ENCODE measurements at places on chromosomes 12 and 14.
A peak's percentile ranks its signal among the peaks of the same experiment; 100 is the strongest.

DNA sequence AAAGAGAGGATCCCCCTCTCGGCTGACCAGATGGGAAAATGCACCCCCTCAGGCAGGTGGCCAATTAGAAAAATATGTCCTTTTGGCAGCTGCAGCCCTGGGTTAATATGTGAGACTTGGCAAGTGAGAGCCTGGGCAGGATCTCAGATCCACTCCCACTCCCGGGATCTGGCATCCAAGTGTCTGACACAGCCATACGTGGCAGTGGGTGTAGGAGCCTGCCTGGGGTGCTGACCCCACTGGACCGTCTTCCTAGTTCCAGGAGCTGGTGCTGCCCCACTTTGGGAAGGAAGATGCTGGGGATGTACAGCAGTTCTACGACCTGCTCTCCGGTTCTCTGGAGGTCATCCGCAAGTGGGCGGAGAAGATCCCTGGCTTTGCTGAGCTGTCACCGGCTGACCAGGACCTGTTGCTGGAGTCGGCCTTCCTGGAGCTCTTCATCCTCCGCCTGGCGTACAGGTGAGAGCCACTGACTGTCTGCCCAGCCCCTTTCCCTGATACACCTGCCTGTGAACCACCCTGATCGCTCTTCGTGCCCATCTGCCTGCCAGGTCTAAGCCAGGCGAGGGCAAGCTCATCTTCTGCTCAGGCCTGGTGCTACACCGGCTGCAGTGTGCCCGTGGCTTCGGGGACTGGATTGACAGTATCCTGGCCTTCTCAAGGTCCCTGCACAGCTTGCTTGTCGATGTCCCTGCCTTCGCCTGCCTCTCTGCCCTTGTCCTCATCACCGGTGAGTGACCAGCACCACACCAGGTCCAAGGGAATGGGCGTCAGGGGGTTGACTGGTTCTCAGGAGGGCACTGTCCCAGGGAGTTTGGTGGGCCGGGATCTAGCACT lies 5.8 kb downstream of the NR4A1 start:
- DNase-seq = no peak

GRCh38 chr12:57895389-57896114 lies 45.8 kb upstream of the ATP23 start:
- no peak for DNase-seq

DNA sequence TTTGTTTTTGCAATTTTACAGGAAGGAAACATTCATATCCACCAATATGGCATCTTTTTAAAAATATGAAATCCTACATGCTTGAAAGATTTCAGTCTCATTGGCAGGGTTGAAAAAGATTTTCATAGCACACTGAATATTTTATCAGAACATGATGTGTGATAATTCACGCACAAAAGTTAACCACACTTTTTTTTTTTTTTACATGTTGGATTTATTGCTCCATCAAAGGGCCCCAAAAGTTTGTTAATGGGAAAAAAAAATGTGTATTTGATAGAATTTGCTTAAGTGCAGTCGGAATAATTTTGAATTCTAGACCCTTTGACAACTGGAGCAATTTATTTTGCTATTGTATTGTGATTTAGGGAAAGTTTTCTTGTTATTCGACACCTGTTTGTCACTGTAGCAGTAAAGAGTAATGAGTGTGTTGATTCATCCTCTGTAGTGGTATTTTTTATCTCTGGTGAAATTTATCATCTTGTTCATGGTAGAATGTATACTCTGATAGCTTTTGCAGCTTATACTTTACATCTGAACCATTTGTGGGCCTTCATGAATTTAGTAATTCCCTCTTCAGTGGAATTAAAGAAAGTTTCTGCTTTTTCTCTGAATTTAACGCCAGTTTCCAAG lies 1.1 kb downstream of the EML1 start:
- DNase-seq = no peak

DNA sequence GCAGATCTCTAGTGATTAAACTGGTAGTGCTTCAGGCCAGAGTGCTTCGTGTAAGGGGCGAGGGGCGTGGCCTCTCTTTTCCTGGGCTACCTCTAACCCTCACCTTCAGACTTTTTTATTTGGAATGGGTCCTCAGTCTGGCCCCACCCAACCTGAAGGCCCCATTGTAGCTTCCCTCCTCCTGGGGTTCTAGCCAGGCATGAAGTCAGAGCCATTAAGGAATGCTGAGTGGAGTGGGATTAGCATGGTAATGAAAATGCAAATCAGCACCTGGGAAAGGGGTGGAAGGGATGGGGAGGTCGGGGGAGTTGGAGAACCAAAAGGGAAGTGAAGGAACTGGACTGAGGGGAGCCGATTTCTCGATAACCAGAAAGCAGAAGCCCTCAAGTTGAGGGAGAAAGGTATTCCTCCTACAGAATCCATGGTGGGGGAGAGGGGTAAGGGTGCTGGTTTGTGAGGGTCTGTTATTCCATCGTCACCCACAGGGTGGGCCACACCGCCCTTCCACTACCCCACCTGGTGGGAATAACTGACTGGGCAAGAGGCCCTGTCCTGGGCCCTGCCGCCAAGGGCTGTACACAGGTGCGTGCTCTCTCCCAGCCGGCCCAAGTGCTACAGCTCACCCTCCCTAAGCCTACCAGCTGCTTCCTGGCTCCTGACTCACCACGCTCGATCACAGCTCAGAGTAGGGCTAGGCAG lies 14.1 kb downstream of the ZFHX2 start:
- no peak for DNase-seq

GRCh38 chr12:112198120-112198733 lies 72.9 kb downstream of the TRAFD1 start:
- no peak for DNase-seq

GRCh38 chr12:125604976-125605375 lies 539.7 kb downstream of the AACS start:
- DNase-seq = no peak

DNA sequence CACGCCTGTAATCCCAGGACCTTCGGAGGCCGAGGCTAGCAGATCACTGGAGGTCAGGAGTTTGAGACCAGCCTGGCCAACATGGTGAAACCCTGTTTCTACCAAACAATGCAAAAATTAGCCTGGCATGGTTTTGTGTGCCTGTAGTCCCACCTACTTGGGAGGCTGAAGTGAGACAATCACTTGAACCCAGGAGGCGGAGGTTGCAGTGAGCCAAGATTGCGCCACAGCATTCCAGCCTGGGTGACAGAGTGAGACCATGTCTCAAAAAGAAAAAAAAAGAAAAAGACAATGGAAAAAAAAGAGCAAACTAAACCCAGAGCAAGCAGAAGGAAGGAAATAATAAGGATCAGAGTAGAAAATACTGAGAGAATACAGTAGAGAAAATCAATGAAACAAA lies 5.4 kb downstream of the CHURC1 start:
- DNase-seq = no peak

DNA sequence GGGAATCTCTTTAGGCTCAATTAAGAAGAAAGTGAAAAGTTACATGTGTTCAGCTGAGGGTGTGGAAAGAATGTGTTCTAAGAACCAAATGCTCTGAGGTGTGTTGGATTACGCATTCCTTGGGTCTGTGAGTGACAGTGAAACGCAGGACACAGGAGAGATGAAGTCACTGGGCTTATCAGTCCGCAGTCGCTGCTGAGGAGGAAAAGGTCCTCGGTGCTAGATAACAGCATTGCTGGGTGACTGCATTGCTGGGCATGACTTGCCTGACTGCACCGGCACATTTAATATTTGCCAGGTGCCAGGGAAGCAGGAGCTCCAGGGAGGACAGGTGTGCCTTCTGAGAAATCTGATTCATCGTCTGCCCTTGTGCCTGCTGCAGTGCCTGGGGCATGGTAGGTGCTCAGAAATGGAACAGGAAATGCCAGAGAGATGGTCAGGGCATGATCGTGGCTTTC lies 64.4 kb upstream of the FZD10 start:
- DNase-seq = no peak

DNA sequence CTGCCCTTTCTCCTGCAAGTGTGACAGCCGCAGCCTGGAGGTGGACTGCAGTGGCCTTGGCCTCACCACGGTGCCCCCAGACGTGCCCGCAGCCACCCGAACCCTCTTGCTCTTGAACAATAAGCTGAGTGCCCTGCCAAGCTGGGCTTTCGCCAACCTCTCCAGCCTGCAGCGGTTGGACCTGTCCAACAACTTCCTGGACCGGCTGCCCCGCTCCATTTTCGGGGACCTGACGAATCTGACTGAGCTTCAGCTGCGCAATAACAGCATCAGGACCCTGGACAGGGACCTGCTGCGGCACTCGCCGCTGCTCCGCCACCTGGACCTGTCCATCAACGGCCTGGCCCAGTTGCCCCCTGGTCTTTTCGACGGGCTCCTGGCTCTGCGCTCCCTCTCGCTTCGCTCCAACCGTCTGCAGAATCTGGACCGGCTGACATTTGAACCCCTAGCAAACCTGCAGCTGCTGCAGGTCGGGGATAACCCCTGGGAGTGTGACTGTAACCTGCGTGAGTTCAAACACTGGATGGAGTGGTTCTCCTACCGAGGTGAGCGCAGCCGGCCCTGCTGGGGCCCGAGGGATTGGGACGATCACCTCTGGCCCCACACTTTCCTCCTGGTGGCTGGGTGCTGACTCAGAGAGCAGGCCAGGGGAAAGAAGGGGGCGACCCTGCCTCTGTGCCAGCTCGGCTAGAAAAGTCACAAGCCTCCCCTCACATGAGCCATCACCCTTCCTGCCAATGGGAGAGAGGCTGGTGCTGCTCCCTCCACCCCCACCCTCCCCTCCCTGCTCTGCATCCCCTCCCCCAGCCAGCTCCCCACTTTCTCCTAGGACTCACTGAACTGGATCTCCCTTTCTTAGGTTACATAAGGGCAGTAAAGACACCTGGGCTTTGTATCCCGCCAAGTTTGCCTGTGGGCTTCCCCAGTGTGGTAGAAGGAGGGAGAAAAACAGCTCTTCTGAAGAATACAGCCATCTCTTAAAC lies 10.9 kb downstream of the LRTM2 start:
- no peak for DNase-seq

DNA sequence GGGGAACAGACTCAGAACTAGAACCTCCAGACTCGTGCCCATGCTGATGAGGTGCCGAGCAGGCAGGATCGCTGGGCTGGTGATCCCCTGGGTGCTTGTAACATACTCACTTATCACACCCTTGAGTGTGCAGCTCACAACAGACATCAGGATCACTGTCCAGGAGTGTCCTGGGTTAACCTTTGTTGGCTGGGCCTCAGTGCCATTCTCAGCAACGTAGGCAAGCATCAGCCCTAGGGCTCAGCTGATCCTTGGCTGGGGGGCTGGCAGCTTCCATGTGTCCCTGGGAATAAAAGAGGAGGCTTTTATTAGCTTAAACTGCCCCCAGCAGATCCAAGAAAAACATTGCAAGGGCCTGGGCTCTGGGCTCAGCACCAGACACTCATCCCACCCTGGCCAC lies 1.6 kb downstream of the TMEM229B start:
- peak; percentile 77 for DNase-seq

DNA sequence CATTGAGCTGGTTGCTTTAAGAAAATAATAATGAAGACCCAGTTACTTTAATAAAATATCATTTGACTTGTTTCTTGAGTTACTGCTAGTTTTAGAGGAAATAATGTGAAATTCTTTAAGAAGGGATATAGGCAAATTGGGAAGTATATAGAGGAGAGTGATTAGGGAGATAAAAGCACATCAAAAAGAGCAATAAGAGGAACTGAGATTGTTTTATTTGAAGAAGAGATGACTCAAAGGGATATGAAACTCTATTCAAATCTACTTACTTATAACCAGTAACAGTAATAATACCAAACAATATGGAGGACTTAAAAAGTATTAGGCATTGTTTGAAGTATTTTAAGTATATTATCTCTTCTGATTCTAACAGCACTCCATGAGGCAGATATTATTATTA lies 37.1 kb downstream of the LRRK2 start:
- no peak for DNase-seq

GRCh38 chr14:82740547-82740946 lies 1206.9 kb upstream of the SEL1L start:
- no peak for DNase-seq

- DNase-seq = no peak
These were observed 36.5 kb downstream of the UBE3B start for GRCh38 chr12:109513977-109514376.

DNA sequence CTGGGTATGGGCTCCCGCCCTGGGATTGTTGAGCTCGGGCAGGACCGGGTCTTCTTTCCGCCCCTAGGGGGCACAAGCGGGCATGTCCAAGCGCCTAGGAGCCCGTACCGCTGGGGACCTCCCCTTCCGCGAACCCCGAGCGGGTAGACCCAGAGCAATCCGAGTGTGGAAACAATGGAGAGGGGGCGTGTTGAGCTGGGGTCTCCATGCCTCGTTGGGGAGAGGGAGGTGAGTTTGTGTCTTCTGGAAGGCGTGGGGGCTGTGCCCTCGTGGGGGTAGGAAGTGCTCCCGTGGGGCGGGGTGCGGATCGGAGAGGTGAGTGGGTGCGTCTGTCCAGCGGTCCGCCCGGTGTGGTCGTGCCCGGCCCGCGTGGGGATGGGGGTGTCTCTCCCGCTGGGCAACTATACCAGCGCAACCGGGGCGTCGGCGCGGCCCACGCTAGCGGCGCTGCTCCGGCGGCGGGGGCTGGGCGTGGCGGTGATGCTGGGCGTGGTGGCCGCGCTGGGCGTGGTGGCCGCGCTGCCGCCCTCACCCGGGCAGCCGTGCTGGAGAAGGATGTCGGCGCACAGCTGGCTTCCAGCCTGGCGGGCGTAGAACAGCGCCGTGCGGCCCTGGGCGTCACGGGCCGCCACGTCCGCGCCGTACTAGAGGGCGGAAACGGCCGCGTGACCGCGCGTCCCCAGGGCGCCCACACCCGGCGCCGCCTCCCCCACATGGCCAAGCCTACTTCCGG lies 12.2 kb downstream of the AGAP2 start:
- peak; percentile 84 for DNase-seq

DNA sequence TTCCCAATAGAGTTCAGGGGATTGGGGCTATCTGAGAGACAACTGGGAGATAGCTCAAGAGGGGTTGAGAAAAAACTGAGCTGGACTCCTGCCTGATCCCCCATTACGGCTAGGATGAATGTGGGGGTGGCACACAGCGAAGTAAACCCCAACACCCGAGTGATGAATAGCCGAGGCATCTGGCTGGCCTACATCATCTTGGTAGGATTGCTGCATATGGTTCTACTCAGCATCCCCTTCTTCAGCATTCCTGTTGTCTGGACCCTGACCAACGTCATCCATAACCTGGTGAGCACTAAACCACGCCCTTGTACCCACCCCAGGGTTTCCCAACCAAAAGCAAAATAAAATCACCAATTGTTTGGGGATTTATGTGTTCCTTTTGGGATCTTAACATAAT lies 1.0 kb downstream of the ORMDL2 start:
- no peak for DNase-seq

- DNase-seq = no peak
These were observed 31.6 kb upstream of the FRS2 start for GRCh38 chr12:69438539-69438938.

DNA sequence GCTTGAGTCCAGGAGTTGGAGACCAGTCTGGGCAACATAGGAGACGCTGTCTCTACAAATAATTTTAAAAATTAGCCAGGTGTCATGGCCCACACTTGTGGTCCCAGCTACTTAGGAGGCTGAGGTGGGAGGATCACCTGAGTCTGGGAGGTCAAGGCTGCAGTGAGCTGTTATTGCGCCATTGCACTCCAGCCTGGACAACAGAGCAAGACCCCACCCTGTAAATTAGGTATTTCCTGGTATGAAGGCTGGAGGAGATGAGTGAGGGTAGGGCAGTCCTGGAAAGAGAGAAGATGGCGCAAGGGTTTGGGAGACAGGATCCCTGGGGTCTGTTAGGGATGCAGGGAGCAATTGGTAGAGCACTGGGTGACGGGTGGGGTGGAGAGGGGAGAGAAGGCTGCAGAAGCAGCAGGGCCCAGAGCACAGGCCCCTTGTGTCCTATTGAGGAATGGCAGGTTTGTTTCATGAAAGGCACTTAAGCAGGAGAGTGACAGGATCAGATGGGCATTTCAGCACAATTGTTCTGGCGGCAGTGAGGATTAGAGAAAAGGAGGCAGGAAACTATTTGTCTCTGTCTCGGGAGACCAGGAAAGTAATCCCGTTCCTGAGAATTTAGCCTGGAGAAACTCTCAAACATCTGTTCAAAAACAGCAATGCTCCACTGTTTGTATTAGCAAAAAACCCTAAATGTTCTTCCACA lies 47.2 kb upstream of the KTN1 start:
- DNase-seq = no peak
